Activated CD4-positive, alpha-beta T cell treated with anti-CD3 and anti-CD28 coated beads for 36 hours (primary cell): ENCODE measurements at places on chromosomes 2 and 18. TPM values are rescaled to one million over a fixed set of nuclear protein-coding genes. Genes with fewer than 3 reads are reported as not detected.

Gene GALNT5
- not detected for total RNA-seq

Gene CYP27A1
- 0.12 TPM for total RNA-seq

Gene SGO2
- 49.9 TPM for total RNA-seq

Gene LCLAT1
- total RNA-seq: 18.5 TPM

Gene MYOM1
- total RNA-seq: 0.89 TPM

Gene FEV
- total RNA-seq: not detected

Gene GALNT14
- total RNA-seq: 0.48 TPM

Gene EVX2
- not detected for total RNA-seq

Gene RBBP8
- total RNA-seq: 101 TPM

Gene VAMP5
- 21.4 TPM for total RNA-seq

Gene CCDC74A
- total RNA-seq: 3.0 TPM

Gene TUBB8B
- total RNA-seq: not detected

Gene SLC38A11
- not detected for total RNA-seq

Gene NOL4
- total RNA-seq: not detected

Gene PLB1
- total RNA-seq: 0.87 TPM

Gene HOXD4
- total RNA-seq: not detected

Gene BOLL
- total RNA-seq: not detected

Gene C2orf80
- total RNA-seq: not detected

Gene FAM237A
- not detected for total RNA-seq

Gene SCG2
- total RNA-seq: not detected

Gene CGREF1
- total RNA-seq: 7.0 TPM

Gene SALL3
- not detected for total RNA-seq
